Effector memory CD8-positive, alpha-beta T cell (primary cell): ENCODE measurements at places on chromosomes 13 and 19.

GRCh38 chr13:47672245-47673008 is 328.6 kb downstream of the SUCLA2 start:
- no peaks in the 10 kb centered on the region for H3K4me1 ChIP-seq
- no peak overlapping the region for H3K4me3 ChIP-seq
- H3K27me3 ChIP-seq: no peaks in the 10 kb centered on the region
- no peak for DNase-seq

DNA sequence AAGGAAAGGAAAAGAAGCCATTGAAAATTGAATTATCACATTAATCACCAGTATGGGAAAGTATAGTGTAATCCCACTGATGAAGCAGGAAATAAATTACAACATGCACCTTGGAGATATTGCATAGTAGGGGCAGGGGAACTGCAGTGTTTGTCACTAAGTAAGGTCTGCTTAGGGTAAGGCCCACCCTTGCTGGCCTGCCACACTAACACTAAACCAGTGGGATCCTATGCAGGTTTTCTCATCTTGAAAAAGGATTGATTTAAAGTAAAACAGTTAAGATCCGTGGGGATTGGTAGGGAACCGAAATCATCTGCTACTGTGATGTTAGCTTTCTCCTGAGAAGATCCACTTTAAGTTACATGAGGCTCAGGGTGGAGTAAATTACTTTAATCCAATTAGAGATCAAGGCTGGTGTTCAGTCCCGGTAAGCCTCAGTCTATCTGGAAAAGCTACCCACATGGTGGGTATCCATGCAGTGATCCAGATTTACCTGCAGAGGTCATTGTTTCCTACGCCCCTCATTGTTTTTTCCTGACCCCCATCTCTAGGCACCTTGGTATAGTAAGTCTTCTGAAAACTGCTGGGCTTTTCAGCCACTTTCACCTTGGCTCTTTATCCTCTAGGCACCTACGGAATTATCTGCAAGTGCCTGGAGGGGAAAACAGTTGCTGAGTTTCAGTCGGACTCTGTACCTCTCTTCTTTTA is 1014.9 kb upstream of the ATXN8OS start:
- no peaks in the 10 kb centered on the region for H3K36me3 ChIP-seq
- no peak overlapping the region for H3K27ac ChIP-seq
- no peak for DNase-seq
- no peak overlapping the region for H3K4me3 ChIP-seq
- no peaks in the 10 kb centered on the region for H3K27me3 ChIP-seq

DNA sequence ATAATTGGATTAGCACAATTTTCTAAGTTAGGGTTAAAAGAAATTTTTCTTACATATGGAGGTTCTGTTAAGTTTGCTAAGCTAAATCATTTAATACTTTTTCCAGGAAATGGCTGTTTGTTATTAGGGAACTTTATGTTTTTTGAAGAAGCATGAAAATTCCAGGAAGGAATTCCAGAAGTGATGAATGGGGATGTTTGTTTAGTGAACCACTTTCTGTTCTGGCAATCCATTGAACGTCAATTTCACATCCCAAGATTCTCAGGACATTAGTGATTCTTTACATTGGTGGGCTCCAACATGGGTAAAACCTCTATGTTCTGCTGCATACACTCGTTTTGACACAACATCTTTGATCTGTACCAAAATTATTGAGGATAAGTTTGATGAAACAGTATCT is 534.4 kb downstream of the IRS2 start:
- no peak for DNase-seq
- H3K27ac ChIP-seq: no peak overlapping the region
- no peaks in the 10 kb centered on the region for H3K27me3 ChIP-seq
- no peak overlapping the region for H3K4me3 ChIP-seq

GRCh38 chr13:44908712-44909111 is 80.6 kb downstream of the NUFIP1 start:
- no peak overlapping the region for H3K27ac ChIP-seq
- DNase-seq: no peak
- H3K27me3 ChIP-seq: peaks cover 5% of the 10 kb centered on the region

DNA sequence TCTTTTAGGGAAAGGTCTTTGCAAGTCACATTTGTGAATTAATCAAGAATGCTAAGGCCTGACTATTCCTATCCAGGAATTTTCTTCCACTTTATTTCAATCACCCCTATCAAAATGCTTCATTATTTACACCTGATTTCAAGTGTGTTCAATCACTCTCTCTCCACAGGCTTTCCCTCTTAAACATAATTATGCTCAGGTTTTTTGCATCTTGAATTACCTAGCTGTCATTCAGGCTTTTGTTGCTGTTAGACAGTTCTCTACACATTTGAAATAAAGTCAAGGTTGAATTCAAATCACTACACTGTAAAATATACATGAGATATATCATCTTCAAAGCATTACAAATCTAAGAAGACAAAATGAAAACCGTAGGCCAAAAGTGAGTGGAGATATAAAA is 941.3 kb upstream of the SLITRK1 start:
- H3K4me1 ChIP-seq: no peaks in the 10 kb centered on the region
- no peak overlapping the region for H3K27ac ChIP-seq
- no peaks in the 10 kb centered on the region for H3K27me3 ChIP-seq
- no peak overlapping the region for H3K4me3 ChIP-seq

GRCh38 chr19:21610341-21610740 is 104.9 kb downstream of the ZNF429 start:
- no peak for DNase-seq
- H3K27ac ChIP-seq: no peak overlapping the region
- no peaks in the 10 kb centered on the region for H3K36me3 ChIP-seq
- H3K4me3 ChIP-seq: no peak overlapping the region
- no peaks in the 10 kb centered on the region for H3K27me3 ChIP-seq

GRCh38 chr13:87426742-87427141 is 244.4 kb upstream of the SLITRK5 start:
- no peaks in the 10 kb centered on the region for H3K36me3 ChIP-seq
- H3K4me3 ChIP-seq: no peak overlapping the region
- no peaks in the 10 kb centered on the region for H3K4me1 ChIP-seq
- no peak for DNase-seq
- no peak overlapping the region for H3K27ac ChIP-seq

DNA sequence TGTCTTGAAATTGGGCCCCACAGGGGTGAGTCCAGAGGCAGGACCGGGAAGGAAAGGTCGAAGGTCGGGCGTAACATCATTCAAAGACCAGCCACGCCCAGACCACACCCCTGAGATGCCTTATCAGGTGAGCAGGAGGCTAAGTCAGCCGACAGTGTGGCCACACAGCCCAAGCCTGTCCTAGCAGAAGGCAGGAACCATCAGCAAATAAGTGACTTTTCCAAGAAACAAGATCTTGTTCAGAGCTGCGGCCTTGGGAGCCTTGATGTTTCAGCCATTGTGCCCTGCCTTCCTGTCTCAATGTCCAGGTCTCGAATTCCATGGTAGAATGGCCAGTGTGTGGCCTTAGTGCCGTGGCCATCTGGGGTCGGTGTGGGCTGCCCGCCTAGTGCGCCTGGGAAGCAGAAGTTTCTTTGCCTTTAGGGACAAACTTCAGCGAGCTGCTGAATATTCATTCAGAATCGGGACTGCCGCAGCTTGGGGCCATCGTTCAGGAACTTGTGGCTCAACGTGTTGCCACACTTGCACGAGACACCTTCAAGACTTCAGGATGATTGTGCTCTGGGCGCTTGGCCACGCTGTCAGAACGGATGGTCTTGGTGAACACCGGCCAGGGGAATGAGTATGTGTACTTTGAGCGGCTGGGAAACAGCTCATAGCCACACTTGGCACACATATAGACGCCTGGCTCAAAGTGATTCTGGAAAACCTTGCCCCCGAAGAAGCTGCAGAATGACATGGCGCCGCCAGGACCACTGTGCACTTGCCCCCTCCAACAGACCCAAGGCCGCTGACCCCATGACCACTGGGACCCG is 6.1 kb upstream of the IFNL4 start:
- peaks cover 6% of the 10 kb centered on the region for H3K4me1 ChIP-seq
- peaks cover 2% of the 10 kb centered on the region for H3K36me3 ChIP-seq
- no peaks in the 10 kb centered on the region for H3K27me3 ChIP-seq
- H3K4me3 ChIP-seq: no peak overlapping the region

- peak overlapping the region; percentile 75 for H3K27ac ChIP-seq
- DNase-seq: peak; percentile 2
- peaks cover 18% of the 10 kb centered on the region for H3K4me1 ChIP-seq
- peak overlapping the region; percentile 28 for H3K4me3 ChIP-seq
These were observed 74.2 kb upstream of the RFC3 start for GRCh38 chr13:33743438-33744368.

DNA sequence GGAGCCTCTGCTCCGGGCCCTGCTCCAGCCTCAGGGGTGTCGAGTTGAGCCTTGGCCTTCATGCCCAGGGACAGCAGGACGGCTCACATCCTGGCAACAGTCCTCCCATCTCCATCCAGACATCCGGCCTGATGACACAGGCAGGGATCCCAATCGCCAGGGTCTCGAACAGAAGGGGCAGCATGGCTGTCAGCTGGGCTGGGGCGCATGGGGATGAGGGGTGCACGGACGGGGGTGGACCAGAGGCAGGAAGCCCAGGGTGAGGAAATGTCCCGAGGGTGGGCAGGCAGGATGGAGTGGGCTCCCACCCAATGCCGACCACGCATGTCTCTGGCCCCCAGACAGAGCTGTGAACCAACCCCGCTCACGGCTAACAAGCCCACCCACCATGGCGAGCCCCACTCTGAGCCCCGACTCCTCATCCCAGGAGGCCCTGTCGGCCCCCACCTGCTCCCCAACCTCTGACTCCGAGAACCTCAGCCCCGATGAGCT is 16.2 kb downstream of the EVI5L start:
- H3K27ac ChIP-seq: no peak overlapping the region
- no peaks in the 10 kb centered on the region for H3K4me1 ChIP-seq
- no peak overlapping the region for H3K4me3 ChIP-seq

- H3K4me1 ChIP-seq: no peaks in the 10 kb centered on the region
- H3K27me3 ChIP-seq: no peaks in the 10 kb centered on the region
- no peak overlapping the region for H3K27ac ChIP-seq
- H3K4me3 ChIP-seq: no peak overlapping the region
- H3K36me3 ChIP-seq: no peaks in the 10 kb centered on the region
- DNase-seq: no peak
These were observed 510.1 kb upstream of the NBEA start for GRCh38 chr13:34431827-34432581.

DNA sequence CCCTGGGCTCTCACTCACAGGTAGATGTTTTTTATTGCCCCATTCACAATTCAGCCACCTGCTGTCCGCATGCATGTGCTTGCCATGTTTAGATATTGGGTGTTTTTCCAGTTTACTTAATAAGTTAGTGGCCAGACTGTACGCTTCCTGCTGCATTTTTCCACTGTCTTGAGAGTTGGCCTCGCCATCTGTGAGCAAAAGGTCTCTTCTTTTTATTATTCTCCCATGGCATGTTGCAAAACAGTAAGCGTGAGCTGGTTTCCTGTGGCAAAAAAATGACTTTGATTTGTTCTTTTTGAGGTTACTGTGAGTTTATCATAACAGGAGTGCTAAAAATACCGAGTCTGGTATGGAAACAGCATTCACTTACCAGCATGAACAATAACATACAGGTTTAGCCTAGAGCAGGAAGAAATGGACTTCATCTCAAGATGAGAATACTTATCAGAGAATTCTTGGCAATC is 46.0 kb downstream of the SAE1 start:
- peaks cover 29% of the 10 kb centered on the region for H3K36me3 ChIP-seq
- peaks cover 45% of the 10 kb centered on the region for H3K4me1 ChIP-seq
- peak overlapping the region; percentile 62 for H3K4me3 ChIP-seq
- H3K27me3 ChIP-seq: no peaks in the 10 kb centered on the region
- H3K27ac ChIP-seq: peak overlapping the region; percentile 97
- peak; percentile 16 for DNase-seq

- no peaks in the 10 kb centered on the region for H3K4me1 ChIP-seq
- H3K27ac ChIP-seq: no peak overlapping the region
- no peaks in the 10 kb centered on the region for H3K36me3 ChIP-seq
- H3K27me3 ChIP-seq: peaks cover 13% of the 10 kb centered on the region
These were observed 73.3 kb downstream of the FGF9 start for GRCh38 chr13:21744149-21744548.

DNA sequence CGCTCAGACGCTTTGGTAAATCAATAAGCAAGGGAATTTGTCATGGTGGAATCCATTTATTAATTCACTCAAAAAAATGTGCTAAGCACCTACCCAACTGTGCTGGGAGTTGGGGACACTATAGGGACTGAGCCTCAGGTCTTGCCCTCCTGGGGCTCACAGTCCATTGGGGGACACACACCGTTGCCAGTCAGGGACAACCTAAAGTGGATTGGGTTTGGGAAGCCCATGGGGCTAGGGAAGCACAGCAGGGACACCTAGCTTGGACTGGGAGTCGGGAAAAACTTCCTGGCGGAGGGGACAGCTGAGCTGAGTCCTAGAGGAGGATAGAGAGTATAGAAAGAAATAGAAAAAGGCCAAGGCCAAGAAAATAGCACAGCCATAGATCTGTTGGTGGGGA is 8.5 kb downstream of the FOSB start:
- no peak for DNase-seq
- H3K27me3 ChIP-seq: peaks cover 10% of the 10 kb centered on the region
- H3K27ac ChIP-seq: peak overlapping the region; percentile 96
- H3K36me3 ChIP-seq: peaks cover 92% of the 10 kb centered on the region
- H3K4me3 ChIP-seq: peak overlapping the region; percentile 94
- H3K4me1 ChIP-seq: peaks cover 36% of the 10 kb centered on the region

- peak overlapping the region; percentile 89 for H3K27ac ChIP-seq
- peak; percentile 20 for DNase-seq
- H3K27me3 ChIP-seq: no peaks in the 10 kb centered on the region
- peaks cover 41% of the 10 kb centered on the region for H3K4me1 ChIP-seq
These were observed 1.3 kb downstream of the SLC25A42 start for GRCh38 chr19:19064811-19065745.
